Stimulated activated CD4-positive, alpha-beta T cell treated with anti-CD3 and anti-CD28 coated beads, Interleukin-2, amount 100 ng/mL, for 24 hours (primary cell): ENCODE measurements at places on chromosomes 5 and 9.

GRCh38 chr9:108395421-108395820 is 460.4 kb downstream of the ACTL7B start:
- DNase-seq: no peak

DNA sequence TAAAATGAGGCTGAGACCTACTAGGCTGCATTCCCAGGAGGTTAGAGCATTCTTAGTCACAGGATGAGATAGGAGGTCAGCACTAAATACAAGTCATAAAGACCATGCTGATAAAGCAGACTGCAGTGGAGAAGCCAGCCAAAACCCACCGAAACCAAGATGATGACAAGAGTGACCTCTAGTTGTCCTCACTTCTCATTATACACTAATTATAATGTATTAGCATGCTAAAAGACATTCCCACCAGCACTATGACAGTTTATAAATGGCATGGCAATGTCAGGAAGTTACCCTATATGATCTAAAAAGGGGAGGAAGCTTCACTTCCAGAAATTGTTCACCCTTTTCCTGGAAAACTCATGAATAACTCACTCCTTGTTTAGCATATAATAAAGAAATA is 88.6 kb downstream of the PLPPR1 start:
- no peak for DNase-seq

DNA sequence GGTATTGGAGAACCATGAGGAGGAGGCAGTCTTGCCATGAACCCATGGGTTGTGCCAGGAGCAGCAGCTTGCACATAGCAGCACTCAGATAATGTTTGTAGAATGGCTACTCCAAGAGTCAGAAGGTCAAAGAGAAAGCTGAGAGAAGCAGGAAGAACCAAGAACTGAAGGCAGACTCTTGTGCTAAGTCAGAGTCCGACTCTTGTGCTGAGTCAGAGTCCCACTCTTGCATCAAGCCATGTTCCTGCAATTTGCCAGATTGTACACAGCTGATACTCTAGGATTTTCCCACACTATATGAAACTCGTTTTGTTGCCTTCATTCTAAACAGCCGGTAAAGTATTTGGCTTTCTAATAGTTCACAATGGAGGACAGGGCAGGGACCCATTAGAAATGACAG is 26.2 kb upstream of the HSPA9 start:
- DNase-seq: no peak

- peak; percentile 78 for DNase-seq
These were observed at the start of gene ABITRAM for GRCh38 chr9:108934323-108934893. Gene ABITRAM (plus strand): TSS chr9:108934400. CDS start chr9:108934487, 87 bp downstream.

- DNase-seq: no peak
These were observed 1378.5 kb upstream of the NUDT12 start for GRCh38 chr5:104941030-104941645.

DNA sequence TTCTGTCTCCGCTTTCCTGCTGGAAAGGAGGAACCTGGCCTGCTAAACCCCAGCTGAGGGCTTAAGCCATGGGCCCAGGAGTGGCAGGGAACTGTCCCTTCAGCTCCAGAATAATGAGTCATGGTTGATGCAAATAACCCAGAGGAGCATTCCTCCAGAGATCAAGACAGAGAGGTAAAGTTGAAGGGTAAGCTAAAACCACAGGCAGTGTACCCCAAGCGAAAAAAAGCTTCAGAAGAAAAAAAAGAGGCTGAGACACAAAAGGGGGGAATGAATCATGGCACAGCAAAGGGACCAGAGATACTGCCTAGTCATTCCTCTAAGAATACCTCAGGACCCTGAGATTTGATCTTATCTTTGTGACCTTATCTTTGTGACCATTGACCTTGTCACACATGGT is 199.5 kb upstream of the TAS2R1 start:
- no peak for DNase-seq

GRCh38 chr5:93072831-93073459 is 508.1 kb downstream of the NR2F1-AS1 start:
- no peak for DNase-seq

DNA sequence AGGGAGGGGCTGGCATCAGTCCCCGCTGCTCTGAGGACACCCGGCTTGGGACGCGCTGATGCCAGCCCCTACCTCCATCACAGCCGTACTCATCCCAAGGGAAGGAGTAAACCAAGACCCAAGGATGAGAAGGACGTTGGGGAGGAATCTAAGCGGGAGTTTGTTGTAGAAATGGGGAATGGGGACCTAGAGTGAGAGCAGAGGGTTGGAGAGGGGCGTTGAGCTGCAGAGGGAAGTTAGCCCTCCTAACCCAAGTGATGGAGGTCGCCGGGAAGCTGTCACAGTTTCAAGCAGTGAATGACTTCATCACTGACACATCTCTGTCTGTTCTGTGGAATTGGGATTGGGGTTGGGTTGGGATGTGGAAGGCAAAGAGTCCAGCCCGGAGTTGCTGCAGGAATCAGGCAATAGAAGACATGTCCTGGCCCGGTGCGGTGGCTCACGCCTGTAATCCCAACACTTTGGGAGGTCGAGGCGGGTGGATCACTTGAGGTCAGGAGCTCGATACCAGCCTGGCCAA is 759 bp upstream of the SUSD1 start:
- no peak for DNase-seq

- DNase-seq: no peak
These were observed 103.7 kb downstream of the PAM start for GRCh38 chr5:102858808-102859207.

DNA sequence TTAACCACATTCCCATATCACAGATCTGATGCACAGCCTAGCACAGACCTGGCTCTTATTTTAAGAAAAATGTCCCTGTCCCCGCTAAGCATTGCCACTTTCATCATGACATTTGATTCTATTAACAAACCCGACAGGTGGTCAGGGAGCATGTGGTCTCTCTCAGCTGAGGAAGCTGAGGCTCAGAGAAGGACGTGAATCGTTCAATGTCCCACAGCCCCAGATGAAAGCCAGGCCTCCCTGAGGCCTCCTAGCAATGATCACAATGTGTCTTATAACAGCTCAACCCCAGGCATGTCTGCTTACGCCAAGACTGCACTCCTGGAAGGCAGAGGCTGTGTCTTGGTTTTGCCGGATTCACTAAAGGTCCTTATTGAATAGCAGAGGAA is 10.4 kb upstream of the CRB2 start:
- DNase-seq: no peak

DNA sequence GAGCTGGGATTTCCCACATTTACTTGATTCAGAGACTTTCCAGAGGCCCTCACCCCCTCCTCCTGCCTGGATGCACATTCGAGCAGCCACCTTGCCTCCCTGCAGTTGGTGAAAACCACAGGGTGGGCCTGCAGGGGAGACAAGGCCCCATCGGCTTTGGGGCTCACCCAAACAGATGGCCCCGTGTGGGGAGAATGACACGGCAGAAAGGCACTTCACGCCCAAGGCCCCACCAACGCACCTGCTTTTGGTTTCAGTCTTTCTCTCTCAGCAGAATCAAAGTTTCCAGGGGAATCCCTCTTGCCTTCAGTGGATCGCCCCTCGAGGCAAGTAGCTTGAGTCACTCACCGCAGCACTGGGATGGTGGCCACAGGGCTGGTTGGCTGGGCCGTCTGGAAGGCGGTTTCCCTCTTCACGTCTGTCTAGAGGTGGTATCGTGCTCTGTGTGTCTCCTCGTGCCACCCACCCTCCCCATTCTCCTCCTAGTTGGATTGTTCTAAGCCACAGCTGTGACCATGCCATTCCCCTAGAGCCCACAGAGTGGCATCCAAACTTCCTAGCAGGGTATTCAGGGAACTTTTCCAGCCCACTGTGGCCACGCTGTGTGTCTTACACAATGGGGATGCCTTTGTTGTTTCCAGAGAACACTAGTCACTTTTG is 31.8 kb downstream of the SEC61B start:
- DNase-seq: peak; percentile 84

GRCh38 chr9:97711223-97711626 is 14.1 kb upstream of the XPA start:
- no peak for DNase-seq

- DNase-seq: no peak
These were observed 14.4 kb upstream of the CCDC69 start for GRCh38 chr5:151238303-151238741.

DNA sequence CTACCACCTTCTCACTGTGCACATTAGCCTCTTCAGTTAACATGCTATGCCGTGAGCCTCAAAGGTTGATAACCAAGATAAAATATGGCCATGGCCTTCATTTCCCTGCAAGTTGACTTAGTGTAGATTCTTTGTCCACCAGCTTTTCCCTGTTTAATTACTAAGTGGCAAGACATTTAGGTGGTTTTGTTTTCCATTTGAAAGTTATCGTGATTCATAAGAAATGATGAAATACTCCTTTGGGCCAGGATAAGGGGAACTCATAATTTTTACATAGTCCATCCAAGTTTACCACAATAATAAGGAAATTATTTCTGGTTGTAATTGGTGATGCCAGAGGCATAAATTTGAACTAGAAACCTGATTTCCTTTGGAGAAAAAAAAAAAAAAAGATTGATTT is 609.6 kb downstream of the TAF11L14 start:
- DNase-seq: no peak

- DNase-seq: no peak
These were observed 6.2 kb upstream of the CKS2 start for GRCh38 chr9:89304834-89305188.

DNA sequence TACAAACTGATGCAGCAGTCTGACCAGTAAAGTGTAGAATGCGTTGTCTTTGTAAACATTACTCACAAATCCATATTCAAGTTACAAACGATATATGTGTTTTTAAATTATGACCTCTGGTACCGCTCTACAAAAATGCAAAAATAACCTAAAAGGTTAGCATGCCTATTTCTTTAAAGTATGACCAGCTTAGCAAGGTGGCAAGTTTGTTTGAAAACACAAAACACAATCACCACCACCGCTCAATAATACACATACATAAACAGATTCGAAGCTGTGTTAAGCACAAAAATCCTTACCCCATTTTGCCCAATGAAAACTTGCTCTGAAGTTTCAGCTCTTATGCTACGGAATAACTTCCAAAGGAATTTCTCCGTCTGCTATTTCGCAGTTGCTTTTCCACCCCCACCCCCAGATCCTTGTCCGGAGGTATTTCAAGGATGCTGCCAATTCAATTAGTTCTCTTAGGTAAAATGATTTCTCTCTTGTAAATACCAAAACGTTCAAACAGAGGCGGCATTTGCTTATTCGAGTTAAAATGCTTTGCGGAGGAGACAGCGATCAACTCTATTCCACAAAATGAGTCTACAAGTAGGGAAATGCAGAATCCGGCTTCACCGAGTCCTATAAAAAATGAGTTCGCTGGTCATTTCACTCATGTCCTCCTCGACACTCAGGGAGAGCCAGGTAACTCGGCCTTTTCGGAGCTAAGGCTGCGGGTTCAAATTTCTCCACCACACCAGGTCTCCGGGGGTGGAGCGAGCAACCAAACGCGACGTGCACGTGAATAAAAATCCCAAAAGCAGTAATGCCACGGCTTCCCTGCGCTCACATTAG is 1.2 kb downstream of the HOMER1 start:
- DNase-seq: no peak

DNA sequence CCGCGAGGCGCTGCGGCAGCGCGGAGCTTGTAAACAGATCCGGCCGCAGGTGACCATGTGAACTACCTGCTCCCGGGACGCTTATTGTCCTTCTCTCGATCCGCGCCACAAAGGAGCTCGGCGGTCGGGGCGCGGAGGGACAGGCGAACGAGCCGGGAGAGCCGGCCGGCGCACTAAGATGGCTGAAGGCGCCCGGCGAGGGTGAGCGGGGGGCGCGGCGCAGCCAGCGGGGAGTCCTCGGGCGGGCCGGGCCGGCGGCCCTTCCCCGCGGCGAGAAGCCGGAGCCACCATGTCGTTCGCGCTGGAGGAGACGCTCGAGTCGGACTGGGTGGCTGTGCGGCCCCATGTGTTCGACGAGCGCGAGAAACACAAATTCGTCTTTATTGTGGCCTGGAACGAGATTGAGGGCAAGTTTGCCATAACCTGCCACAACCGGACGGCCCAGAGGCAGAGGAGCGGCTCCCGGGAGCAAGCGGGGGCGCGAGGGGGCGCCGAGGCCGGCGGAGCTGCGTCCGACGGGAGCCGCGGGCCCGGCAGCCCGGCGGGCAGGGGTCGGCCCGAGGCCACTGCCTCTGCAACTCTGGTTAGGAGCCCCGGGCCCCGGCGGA is 535 bp downstream of the JMY start:
- no peak for DNase-seq

DNA sequence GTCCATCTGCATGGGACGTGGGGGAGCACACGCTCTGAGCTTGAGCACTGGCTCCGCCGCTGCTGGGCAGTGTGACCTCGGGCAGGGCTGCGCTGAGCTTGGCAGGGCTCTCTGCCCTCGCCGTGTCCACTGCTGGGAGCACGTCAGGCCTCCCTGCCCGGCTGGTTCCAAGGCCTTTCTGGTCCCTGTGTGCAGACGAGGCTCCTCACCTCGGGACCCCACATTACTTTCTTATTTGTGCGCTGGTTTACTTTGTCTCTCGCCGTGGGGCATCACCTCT is 43.9 kb downstream of the RXRA start:
- no peak for DNase-seq

GRCh38 chr9:125021069-125021468 is 80.2 kb upstream of the GOLGA1 start:
- no peak for DNase-seq

- DNase-seq: no peak
These were observed 351.9 kb downstream of the PRELID2 start for GRCh38 chr5:145483212-145483611.

DNA sequence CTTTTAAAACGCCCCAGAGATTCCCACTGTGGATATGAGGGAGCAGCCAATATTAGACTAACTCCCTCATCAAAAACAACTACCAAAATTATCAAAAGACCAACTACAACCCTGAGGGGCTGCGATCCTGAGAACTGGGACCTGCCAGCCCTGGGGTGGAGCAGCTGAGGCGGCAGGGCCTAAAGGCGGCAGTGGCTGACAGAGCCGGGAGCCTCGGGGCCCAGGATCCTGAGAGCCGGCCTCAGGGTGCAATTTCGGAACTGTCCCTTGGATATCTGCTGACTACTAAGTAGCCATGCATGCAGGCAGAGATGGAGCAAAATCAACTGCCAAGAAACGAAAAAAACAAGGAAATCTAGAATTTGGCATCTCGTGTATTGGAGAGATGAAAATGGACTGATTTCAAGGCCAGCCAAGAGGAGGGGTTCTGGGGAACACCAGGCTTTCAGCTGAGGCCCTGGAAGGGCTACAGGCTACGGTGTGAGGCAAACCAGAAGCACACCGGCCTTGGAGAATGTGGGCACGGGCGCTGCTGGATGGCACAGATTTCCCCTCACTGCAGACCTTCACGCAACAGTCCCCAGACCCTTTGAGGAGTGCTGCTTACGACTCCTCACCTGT is 63.6 kb upstream of the UBAC1 start:
- no peak for DNase-seq

DNA sequence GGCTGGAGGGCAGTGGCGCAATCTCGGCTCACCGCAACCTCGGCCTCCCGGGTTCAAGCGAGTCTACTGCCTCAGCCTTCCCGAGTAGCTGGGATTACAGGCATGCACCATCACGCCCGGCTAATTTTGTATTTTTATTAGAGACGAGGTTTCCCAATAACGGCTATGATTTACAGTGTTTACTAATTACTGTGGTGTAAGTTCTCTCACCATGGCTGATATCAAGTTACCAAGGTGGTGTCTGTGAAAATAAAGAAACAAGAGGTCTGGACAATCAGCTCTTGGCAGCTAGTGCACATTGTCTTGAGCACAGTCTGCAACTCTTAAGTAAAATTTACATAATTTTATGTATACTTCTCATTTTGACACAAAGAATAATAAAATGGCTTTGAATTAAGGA is 385.5 kb upstream of the COX7C start:
- no peak for DNase-seq

GRCh38 chr9:114988962-114989599 is 58.7 kb upstream of the TNFSF8 start:
- peak; percentile 32 for DNase-seq

GRCh38 chr9:123551734-123552133 is 195.7 kb downstream of the CRB2 start:
- DNase-seq: no peak
